ENCODE measurements at places on chromosomes 11 and 22.

DNA sequence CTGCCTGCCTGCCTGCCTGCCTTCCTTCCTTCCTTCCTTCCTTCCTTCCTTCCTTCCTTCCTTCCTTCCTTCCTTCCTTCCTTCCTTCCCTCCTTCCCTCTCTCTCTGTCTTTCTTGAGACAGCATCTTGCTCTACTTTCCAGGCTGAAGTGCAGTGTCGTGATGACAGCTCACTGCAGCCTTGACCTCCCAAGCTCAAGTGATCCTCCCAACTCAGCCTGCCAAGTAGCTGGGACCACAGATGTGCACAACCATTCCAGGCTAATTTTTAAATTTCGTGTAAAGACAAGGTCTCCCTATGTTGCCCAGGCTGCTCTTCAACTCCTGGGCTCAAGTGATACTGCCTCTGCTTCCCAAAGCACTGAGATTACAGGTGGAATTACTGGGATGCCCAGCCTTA is 328.2 kb upstream of the SORL1-AS1 start:
- DNase-seq = no peak

- no peak for DNase-seq
These were observed 639.3 kb upstream of the KIRREL3 start for GRCh38 chr11:127639916-127640315.

DNA sequence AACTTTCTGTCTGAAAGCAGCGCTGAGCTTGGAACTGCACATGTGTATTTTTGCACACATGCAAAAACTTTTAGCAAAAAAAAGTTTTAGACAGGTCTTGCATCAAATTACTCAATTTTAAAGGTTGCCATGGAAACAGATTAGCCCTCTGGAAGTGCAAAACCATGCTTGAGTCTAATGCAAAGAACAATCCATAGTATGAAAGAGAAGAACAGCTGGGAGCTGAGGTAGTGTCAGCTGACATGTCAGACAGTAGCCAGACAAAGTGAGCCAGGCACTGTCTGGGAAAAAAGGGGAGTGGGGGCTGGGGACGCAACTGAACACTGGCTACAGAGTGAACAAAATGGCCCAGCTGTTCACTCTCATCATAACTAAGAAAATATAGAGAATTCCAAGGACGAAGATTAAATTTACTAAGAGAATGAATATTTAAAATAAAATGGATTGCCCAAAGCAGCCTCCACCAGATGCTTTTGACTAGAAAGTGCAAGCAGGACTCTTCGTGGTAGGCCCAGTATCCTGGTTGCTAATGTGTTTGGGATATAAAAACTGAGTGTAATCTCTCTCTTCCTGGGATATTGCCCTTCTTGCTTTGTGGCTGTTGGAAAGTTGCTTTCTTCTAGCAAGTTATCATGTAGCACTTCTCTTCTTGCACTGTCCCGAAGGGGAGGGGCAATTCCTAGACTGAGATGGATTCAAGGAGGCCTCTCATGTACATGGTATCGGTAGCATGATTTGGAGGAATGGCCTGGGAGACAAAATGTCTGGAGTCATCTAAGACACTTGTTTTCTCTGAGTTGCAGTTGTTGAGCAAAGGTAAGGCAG is 434.1 kb upstream of the FAT3 start:
- DNase-seq = no peak

GRCh38 chr11:92770981-92771380 is 198.5 kb upstream of the MTNR1B start:
- DNase-seq = no peak

DNA sequence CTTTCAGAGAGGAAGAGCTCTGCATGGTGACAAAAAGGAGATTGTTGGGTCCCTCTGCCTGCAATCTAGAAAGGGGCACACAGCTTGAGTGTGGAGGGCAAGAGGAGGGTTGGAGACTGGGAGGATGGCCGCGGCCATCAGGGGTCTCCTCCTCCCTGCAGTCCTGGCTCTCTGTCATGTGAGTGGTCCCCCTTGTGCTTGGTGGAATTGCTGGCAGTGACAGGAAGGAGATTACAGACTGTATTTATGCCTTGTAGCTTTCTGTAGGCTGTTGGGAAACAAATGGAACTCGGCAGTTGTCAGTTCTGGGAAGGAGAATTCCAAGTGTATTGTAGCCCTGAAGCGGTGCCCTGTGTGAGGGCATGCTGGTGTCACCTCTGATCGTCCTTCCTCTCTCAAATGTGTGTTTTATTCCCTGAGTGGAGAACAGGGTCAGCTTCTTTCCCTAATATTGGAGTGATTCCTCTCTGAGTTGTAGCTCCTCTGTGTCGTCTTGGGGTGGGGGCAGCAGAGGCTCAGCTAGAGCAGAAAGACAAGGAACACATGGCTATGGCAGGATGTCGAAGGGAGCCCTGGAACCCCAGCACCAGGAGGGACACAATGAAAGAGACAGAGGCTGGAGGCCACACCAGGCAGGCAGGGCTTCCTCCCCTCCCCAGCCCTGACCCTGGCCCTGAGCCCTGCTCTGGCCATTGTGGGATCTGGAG is 163.1 kb downstream of the PKNOX2 start:
- DNase-seq = no peak

- DNase-seq = no peak
These were observed 440.3 kb downstream of the ETS1 start for GRCh38 chr11:128146926-128147605.

DNA sequence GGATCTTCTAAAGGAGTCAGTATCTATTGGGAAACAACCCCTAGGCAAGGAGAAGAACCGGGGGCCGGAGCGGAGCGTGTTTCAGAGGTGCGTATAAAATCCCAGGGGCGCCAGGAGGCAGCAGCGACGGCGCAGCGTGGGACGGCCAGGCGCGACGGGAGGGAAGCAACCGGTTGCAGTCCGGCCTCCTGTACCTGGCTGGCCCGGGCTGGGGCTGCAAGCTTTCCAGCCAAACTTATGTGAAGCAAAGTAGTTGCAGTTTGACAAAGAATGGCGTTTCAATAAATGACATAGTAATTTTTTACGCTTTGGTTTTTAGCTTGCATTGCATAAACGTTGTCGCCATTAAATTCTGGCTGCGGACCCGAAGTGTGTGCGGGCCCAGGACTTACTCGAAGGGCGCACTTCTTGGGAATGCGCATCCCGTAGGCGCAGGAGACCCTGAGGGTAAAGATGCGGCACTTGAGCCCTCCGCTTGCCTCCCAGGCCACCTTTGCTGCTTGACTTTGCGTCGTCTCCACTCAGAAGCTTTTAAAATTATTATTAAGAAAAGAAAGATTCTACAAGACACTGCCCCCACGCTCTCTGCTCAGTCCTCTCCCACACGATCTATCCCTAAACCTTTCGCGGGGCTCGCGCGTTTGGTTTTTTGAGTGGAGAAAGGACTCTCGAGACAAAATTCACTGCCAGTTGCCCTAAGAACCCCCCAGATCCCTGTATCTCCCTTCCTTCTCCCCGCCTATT is 1.6 kb upstream of the WT1 start:
- DNase-seq = no peak

DNA sequence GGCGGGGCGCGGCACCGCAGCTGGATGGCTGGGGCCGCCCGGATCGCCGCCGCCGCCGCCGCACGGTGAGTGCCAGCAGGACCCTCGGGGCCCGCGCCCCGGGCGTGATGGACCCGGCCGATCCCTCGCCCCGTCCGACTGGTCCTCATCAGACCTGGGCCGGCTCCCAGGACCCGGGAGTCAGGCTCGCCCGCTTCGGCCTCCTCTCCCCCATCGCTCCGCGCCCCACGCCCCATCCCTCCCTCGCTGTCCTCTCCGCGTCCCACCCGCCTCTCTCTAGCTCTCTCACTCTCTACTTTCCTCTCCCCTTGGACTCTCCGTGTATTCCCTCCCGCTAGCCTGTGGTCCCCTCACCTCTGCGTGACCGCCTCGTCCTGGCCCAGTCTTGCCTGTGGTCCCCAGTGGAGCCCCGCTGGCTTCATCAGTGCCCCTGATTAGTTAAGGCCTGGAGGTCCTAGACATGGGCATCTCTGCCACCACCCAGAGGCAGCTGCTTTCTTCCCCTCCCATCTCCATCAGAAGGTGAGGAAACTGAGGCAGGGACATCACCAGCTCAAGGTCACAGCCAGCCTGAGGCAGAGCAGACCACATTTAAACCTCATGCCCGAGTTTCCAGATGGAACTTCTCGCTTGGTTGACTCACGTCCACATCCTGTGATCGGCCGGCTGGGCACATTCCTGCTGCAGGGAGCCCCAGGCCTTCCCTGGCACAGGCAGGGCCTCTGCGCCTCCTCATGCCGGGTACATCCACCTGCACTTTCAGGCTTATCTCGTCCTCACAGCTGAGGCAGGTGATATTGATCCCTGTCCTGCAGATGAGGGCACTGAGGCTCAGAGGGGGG is 429 bp downstream of the SLC39A13 start:
- no peak for DNase-seq

DNA sequence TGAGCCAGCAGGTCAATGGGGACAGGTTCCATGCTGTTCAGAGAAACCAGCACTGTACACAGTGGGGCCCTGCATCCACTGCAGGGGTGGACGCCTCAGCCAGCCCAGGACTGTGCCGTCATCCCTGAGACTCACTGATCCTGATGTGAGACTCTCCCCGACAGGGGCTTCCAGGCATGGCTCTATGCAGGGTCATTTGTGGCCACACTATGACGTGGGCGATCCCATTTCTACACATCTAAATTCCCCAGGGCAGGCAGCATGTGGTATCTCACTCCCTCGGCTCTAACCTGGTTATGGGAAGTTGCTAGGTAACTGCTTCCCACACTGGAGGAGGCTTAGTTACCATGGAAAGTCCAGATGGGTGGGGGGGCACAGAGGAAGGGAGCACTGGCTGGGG is 14.2 kb upstream of the FAM83F start:
- no peak for DNase-seq
